NCI-H774 (cell line): ENCODE measurements at places on chromosomes 7 and 10.

DNA sequence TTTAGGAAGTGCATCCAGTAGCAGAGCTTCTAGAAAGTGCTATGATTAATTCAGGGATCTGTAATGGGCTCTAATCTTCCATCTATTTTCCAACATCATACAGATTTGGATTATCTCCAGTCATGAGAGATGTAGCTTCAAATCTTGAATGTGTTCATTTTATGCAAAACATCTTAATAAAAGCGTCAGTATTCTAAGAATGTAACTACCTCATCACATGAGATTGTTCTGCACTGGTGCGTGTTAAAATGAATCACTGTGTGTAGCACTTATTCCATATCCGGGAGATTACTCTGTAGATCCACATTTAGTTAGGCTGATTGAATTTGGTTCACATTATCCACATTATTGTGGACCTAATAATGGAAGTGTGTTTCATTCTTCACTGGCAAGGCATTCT, 344.9 kb upstream of the CHRM2 start:
- DNase-seq, result no peak

DNA sequence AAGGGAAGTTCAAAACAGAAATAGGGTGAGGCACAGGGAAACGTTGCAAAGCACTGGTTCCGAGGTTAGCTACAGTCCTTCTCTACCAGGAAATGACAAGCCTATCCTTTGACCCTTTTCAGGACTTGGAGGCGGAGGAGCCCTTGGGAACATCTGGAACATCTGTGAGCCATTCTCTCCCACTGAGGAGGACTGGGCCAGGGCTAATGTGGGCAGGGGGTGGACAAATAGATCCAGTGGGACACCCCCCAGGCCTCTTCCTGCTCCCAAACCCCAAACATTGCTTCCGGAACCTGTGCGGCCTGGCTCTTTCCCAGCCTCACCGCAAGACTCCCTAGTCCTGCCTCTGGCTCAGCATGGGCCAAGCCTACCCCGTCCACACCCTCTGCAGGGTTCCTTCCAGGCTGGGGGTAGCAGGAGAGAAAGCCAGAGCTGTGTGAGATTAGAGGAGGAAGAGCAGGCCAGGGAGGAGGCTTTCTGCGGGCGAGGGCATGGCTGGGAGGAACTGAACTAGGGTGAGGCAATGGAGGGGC, 36.5 kb downstream of the GHRHR start:
- DNase-seq, result no peak

DNA sequence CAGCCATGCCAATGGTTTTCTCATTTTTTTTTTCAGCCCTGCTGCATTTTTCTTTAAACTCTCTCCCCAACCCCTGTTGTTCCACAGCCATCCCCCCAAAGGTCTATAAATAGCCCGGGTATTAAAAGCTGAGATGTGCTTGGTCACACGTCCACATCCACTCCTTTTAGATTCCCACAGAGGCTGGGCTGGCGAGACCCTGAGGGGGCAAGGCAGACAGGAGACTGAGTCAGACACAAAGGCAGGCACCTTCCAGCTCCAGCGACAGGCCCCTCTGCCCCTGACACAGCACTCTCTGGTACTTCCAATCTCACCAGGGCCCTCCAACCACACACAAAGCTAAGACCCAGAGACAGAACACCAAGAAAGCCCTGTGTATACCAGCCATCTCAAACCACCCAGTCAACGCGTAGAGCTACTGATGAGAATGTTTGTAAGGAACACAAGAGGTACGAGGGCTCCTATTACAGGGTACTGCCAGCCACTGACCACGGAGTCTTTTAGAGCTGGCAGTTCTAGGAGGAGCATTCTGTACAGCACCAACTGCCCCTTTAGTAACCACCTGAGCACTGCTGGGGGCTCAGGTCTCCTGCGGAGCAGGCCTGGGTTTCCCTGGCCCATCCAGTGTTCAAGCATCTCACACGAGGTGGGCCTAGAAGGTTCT, 64.2 kb upstream of the DDC start:
- no peak for DNase-seq

GRCh38 chr10:6348096-6348874, 145.6 kb downstream of the PFKFB3 start:
- no peak for DNase-seq

DNA sequence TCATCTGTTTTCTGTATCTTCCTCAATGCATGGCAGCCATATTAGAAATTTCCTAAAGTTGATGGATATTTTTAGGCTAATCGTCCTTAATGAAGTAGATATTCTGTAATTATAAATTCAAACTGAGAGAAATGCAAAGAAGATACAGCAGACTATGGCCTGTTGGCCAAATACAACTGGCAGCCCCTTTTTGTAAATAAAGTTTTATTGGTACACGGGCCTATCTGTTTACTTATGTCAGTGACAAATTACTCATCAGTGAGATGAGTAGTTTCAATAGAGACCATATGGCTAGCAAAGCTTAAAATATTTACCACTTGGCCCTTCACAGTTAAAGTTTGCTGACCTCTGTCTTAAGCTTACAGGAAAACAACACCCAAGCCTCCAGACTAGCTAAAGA, 112.3 kb downstream of the HTR7 start:
- DNase-seq, result no peak

GRCh38 chr10:127585519-127586023, 36.5 kb downstream of the NPS start:
- no peak for DNase-seq

GRCh38 chr7:155508376-155509358, 37.7 kb downstream of the CNPY1 start:
- DNase-seq, result no peak

- no peak for DNase-seq
These were observed 25.7 kb upstream of the PDCD4 start for GRCh38 chr10:110845756-110846620.

DNA sequence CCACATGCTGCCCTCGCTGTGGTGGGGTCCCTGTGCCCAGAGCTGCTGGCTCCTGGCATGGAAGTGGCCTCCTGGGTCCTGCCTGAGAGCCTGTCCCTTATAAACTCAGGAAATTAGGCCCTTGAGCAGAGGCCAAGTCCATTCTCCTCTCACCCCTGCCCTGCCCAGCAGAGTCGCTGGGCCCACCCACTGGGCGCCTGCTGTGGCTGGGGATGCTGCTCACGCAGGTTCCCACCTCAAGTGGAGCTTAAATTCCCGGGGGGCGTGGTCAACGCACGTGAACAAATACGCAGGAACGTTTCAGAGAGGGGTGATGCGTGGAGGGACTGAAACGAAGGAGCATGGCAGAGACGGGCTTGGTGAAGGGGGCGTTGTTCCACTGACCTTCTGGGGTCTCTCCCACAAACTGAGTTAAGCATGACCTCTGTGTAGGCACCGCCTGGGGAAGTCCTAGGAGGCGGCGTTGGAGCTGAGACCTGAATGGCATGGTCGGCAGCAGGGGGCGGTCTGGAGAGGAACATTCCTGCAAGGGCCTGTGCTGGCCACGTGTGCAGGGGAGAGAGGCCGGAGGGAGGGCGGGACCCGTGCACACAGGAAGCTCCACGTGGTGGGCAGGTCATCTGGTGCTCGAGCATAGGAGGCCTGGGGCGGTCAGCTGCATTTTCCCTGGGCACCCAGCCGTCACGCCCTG, 27.9 kb downstream of the FAM20C start:
- DNase-seq, result no peak

GRCh38 chr7:2440608-2441245, 35.5 kb downstream of the GRIFIN start:
- no peak for DNase-seq

GRCh38 chr10:102001435-102002068, 54.4 kb downstream of the ARMH3 start:
- no peak for DNase-seq

GRCh38 chr10:22684699-22685098, 29.7 kb downstream of the PIP4K2A start:
- no peak for DNase-seq
